CD4-positive, alpha-beta T cell treated with Interleukin-15 for 1 hour (primary cell): ENCODE measurements at places on chromosomes 3 and 15.

- DNase-seq: no peak
Observed at GRCh38 chr15:91018158-91018557, 4.2 kb downstream of the VPS33B start.

GRCh38 chr3:112539825-112540650 is 21.7 kb downstream of the ATG3 start:
- DNase-seq: no peak

- DNase-seq: no peak
Observed at GRCh38 chr15:83919319-83919830, 265.5 kb downstream of the ADAMTSL3 start.

GRCh38 chr3:38573111-38573510 is 76.4 kb downstream of the SCN5A start:
- DNase-seq: no peak

GRCh38 chr3:52983336-52983807 is 62.5 kb downstream of the SFMBT1 start:
- DNase-seq: peak; percentile 50

GRCh38 chr15:68333775-68334470 is 56.4 kb downstream of the FEM1B start:
- DNase-seq: no peak

- DNase-seq: peak; percentile 74
Observed at GRCh38 chr15:41811432-41812195, 16.3 kb upstream of the JMJD7 start.

- DNase-seq: no peak
Observed at GRCh38 chr3:72105306-72105705, 320.4 kb upstream of the PROK2 start.

- DNase-seq: no peak
Observed at GRCh38 chr3:128280481-128281052, 127.3 kb downstream of the EEFSEC start.

DNA sequence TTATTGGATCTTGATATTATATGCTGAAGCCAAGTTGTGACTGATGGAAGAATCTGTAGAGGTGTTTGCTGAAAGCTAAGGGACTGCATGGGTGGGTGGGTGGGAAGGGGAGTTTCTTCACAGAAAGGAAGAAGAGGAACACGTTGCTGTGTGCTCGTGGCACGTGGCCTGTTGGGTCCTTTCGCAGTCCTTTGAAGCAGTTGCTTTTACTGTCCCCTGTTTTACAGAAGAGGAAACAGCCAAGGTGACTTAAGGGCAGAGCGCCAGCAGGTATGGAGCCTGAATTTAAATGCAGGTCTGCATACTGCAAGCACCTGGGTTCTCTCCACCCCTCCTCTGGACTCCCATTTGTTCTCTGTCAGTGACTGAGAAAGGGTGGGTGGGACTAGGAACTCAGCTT is 59.4 kb upstream of the PRR23C start:
- no peak for DNase-seq

DNA sequence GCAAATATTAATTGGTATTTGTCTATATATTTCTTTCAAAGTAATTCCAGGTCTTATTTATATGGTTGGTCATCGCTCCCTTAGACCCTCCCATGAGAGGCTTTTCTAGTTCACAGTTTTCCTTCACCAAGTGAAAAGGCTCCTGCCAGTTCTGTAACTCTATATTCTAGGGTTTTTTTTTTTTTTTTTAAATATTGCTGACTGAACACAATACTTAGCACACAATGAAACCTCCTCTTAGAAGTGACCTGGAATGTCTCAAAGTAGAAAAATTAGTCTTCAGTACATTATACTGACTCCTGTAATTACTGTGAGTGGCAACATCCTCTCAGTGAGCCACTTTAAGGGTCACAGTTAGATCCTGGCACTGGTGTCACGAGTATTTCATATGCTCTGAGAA is 48.6 kb upstream of the CDAN1 start:
- no peak for DNase-seq
